ENCODE measurements at places on chromosomes 2 and 18.

DNA sequence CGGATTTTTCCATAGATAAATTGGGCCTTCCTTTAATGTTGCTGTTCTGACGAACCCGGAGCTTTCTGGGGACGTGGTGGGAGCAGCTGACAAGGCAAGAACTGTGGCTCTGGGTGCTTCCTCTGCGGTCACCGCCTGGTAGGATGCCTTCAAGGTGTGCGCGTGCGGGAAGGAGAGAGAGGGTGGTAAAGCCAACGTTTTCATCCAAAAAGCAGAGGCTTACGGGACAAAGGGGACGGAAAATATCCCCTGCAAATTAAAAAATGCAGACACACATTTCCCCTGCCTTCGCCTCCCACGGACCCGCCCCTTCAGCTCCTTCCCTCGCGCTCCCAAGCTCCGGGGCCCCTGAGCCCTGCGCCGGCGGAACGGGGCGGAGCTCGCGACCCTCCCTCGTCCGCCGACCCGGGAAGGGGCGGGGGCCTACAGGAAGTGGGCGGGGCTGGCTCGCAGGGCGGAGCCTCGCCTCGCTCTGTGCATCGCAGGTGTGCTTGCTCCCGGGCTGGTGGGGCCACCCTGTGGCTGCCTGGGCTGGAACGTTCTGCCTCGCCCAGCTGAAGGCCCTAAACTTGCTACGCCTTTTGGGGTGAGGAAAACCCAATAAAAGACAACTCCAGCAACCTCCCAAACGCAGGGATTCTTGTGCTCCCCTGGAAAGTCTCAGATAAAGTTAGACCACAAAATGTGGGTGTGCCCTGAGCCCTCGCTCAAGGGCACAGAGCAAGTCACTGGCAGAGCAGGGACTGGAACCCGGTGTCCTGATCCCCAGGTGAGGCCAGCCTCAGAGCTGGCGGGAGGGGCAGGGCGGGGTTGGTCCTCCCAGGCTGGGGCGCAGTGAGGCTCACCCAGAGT is 25.4 kb upstream of the SLC66A3 start:
- peak; percentile 79 for DNase-seq

DNA sequence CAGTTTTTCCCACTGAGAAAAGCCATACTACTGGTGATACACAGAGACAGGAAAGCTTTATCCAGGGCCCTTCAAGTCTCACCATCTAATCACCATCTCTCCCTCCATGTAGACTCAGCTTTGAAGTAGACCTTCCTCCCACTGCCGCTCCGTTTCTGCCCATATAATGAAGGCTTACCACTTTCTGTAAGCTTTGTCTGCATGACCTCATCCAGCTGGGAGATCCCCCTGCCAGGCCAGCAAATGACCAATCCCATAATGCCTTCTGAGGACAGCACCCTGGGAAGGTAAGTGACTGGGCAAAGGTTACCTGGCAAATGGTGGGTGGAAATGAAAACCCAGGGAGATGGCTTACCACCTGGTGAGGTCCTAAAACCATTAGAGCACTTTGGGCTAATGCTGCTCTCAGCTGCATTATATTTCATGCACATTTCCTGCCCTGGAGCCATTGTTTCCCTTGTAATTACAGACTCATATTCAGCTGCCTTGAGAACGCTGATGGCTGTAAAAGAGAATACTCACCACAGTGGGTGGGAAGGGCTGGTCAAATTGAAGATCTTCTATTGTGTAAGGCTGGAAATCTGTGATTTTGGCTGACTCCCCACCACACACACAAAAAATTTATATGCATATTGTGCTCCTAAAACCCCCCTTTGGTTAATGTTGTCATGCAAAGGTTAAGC is 350.7 kb upstream of the SYT4 start:
- DNase-seq: no peak

DNA sequence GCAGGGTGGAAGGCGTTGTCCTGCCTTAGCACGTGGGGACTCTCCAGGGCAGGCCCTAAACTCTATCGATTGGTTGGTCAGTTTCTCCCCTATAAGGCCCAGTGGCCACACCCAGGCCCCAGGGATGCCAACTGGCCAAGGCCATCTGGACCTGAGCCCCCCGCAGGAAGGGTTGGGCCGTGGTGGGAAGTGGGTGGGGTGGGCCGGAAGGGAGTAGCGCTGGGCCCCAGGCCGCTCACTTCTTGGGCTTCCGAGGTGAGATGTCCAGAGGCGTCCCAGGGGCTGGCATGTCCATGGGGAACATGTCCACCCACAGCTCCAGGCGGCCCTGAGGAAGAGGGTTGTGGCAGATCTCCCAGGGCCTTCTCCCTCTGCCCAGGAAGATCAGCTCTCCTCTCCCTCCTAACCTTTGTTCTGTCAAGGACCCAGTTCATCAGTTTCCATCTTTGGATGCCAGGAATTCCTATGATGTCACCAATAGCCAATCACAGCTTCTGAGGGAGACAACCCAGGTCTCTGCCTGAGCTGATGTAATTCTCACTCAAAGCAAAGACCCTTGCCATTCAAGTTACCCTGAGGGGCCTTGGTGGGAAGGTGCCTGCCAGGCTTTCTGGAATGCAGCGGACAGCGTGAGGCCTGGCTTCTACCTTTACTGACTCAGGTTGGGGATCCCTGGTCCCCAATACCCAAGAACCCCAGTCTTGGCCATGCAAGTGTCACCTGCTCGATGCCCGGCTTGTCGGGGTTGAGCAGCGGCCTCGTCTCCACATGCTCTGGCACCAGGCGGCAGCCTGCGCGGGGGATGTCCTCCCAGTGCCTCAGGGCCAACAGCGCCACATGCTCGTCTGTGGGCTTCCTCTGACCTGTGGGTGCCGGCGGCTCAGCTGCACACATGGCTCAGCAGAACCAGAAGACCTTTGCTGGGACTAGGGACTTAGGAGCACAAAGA is 14.4 kb downstream of the OTOF start:
- DNase-seq: no peak

- no peak for DNase-seq
Observed at GRCh38 chr2:36783246-36783645, 86.7 kb downstream of the VIT start.

- no peak for DNase-seq
Observed at GRCh38 chr2:5730386-5730785, 38.2 kb downstream of the SOX11 start.

- DNase-seq: peak; percentile 28
Observed at GRCh38 chr18:23981369-23981980, 33.1 kb upstream of the TTC39C start.

GRCh38 chr2:191032588-191033429 is 18.8 kb upstream of the STAT1 start:
- DNase-seq: no peak

DNA sequence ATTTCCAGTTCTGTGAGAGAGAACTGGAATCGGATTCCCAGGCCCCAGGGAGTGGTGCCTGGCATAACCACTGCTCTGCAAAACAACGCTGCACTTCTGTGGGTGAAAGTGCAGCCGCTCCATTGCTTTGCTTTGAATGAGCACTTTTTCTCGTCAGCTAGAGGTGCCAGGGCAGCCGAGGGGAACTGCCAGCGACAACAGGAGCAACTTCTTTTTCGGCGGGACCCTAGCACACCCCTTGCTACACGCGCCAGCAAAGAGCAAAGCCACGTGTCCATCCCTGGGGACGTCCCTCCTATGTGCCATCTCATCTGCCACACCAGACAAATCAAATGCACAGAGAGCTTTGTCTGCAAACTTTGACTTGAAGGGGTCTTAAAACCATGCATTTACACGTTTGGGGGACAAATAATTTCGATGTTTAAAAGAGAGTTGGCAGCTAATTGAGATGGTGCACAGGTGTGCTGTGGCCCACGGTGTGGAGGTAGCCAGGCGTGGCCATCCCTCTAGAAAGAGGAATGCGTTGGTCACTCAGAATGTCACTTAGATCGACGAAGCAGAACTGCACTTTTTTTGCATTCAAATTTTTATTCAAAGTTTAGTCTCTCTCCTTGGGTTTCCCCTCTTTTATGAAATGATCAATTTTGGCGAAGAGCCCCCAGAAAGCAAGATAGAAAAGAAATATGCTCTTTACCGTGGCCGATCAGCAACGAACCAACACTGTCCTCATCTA is 151.8 kb downstream of the MBP start:
- peak; percentile 21 for DNase-seq

DNA sequence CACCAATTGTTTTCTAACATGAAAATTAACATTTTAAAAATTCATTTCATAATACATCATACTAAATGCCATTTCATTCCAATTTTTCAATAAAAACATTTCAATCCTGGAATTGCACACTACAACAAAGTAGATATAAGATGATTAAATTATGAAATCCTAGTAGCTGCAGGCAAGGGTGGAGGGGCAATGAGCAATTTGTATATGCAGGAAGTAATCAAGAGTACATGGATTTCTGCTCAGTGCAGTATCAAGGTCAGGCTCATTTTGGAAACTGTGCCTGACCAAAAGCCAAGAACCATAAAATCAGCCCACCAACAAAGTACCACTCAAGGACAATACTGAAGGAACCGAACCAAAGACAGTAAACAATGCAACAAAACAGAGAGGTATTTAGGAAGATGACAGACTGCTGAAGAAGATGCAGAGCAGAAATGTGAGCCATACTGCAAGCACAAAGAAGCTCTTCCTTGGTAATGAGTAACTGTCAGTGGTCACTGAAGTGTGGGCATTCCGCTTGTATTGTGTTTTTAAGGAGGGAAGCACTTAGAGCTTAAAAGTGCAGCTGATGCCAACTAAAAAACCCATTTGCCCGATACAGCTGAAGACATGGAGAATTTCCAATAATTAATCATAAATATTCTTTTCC is 34.5 kb upstream of the DSEL start:
- DNase-seq: no peak

DNA sequence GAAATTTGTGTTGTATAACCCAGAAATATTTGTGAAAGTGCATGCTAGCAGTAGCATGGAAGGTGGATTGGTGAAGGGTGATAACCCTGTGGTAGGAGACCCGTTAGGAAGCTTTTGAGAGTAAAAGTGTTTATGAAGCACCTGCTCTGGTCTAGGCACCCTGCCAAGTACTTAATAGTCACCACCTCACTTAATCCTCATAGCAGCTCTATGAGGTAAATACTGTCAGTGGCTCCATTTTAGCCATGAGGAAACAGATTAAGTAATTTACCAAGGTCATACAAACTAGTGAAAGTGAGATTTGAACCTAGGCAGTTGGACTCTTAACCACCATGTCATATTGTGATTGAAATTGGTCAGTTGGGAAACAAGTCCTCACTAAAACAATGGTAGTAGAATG is 66.8 kb downstream of the TET3 start:
- no peak for DNase-seq

DNA sequence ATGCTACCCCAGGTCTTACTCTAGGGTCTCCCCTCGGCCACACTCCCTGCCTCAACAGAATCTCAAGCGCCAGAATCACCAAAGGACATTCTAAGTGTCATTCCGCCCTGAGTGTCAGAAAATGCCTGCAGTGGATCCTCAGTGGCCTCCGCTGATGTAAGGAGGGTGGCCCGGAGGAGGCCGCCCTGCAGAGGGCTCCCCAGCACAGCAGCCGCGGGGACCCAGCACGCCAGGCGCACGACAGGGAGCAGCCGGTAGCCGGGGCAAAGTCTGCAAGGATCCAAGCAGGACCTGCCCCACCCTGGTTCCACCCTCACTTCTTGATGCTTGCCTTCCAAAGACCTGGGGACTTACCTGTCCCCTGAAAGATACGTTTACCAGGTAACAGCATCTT is 54.2 kb upstream of the ID2 start:
- no peak for DNase-seq

GRCh38 chr18:35049111-35050027 is 8.2 kb downstream of the MAPRE2 start:
- peak; percentile 44 for DNase-seq

DNA sequence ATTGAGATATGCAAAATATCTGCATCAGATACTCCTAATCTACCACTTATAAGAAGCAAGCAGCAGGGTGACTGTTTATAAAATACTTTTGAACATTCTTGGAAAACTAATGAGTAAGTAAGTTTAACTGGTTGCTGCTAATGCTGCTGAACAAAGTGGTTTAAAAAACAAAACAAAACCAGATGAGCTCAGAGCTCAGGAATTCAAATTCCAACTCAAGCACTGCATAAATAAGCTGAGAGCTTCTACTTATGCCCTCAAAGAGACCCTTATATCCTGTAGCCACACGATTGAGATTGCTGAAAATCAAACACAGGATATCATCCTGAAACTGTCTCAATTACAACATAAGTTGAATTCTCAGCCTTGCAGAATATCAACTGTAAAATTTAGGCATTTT is 62.3 kb upstream of the NYAP2 start:
- no peak for DNase-seq

GRCh38 chr18:31243740-31244512 is 74.0 kb upstream of the DSG1 start:
- no peak for DNase-seq

DNA sequence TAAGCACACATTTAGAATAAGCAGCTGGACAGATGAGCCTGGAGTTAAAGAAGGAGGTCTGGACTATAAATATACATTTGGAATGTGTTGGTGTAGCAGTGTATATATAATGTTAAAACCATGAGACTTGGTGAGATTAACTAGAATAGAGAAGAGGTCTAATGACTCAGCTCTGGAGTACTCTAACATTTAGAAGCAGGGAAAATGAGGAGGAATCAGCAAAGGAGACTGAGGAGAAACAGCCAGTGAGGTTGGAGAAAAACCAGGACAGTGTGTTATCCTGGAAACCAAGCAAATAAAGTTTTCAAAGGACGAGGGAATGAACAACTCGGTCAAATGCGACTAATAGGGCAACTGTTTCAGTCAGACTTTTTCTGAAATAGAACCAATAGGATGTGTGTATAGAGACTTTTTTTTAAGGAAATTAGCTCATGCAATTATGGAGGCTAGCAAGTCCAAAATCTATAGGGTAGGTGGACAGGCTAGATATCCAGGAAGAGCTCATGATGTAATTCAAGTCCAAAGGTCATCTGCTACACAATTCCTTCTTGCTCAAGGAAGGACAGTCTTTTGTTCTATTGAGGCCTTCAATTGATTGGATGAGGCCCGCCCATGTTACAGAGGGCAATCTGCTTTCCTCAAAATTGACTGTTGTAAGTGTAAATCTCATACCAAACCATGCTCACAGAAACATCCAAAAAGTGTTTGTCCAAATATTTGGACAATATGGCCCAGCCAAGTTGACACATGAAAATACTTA is 10.8 kb upstream of the SESTD1 start:
- no peak for DNase-seq

DNA sequence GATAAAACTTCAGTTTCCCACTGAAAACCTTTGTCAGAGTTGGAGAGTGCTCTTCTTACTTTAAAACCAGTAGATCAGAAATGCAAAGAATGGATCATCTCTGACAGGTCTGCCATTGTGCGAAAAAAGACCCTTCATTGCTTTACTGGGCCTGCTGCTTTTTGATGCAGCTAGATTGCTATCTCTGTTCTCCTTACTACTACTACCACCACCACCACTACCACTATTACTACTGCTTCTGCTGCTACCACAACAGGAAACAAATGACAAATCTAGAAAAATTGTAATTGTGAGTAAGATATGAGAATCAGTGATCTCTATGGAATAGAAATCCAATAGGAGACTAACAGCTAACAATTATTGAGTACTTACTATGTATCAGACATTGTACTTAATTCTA is 85.8 kb downstream of the PKP4 start:
- DNase-seq: no peak

All from NAMALWA (cell line).